ENCODE measurements at places on chromosomes 16 and 17.

DNA sequence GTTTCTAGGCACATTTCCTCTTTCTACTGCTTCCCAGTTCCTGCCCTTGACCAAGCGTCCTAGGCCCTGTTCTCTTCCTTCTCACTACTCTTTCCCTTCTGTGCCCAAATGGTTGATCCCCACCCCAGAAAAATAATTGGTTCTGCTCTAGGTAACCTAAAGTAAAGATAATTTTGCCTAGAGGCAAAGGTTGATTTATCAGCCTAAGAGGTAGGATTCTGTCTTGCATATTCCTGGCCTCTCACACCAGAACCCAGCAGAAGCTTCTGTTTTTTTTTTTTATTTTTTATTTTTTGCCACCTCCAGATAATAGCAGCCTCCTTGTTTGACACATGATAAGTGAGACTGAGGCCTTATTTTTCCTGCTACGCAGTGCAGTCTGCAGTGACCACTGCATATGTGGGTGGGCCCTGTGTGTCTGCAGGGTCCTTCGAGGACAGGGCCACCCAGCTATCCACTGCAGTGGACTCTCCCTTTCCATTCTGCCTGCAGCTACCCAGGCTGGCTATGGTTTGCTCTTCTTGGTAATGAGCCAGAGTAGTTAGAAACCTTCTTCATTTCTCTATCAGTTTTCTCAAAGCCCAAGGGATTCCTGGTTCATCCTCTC, 701 bp downstream of the PIPOX start:
- no peak for DNase-seq

- DNase-seq = no peak
Measured at GRCh38 chr17:32021615-32021955, 14.4 kb downstream of the LRRC37B start.

DNA sequence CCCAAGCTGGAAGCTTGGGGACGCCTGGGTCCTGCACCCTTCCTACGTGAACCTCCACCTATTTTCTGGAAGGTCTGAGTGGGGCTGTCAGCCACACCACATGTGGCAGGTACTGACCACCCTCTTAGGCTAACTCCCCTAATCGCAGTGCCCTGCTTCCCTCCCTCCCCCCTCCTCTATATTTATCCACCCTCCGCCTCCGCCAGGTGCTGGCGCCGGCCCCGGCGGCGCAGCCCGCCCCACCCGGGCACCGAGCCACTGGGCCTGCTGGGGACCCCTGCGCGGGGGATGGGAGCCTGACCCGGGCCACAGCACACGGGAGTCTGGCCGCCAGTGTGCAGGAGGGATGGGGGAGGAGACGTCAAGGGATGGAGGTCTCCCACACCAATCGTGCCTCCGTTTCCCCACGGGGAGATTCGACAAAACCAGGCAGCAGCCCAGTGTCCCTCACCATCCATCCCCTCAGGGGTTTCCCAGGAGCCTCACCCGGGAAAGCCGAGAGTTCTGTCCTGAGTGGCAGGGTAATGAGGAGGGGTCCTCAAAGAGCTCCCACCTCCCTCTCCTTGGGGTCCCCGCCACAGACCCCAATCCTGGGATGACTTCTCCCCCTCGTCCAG, 1.3 kb downstream of the PLEKHH3 start:
- DNase-seq = no peak

- DNase-seq = no peak
Measured at GRCh38 chr17:66496306-66496705, 193.9 kb downstream of the PRKCA start.

DNA sequence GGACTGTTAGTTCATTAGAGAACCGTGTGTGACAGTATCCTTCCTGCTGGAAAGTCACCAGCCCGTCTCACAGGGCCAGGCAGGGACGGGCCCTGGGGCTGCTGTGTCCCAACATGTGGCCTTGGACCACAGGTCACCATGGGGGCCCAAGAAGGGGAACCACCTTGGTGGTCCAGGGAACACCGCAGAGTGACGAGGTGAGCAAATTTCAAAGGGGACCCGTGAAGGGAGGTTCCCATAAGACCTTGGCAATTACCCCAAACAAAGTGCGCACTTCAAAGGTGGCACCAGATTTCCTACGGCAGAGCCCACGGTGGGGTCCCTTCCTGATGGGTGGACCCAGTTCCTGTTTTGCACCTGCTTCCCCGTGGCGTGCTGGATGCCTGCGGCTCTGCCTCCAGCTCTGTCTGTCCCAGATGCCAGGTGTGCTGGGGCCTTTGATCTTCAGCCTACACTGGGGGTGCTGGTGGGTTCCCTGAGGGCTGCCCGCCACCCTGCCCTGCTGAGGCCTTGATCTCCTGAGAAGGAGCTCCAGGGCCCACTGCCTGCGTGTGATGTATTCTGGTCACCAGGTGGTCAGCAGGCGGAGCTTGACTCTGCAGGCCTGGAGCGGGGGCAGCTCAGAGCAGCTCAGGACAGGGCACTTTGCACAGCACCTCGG, 27.0 kb downstream of the SLC7A5 start:
- no peak for DNase-seq

DNA sequence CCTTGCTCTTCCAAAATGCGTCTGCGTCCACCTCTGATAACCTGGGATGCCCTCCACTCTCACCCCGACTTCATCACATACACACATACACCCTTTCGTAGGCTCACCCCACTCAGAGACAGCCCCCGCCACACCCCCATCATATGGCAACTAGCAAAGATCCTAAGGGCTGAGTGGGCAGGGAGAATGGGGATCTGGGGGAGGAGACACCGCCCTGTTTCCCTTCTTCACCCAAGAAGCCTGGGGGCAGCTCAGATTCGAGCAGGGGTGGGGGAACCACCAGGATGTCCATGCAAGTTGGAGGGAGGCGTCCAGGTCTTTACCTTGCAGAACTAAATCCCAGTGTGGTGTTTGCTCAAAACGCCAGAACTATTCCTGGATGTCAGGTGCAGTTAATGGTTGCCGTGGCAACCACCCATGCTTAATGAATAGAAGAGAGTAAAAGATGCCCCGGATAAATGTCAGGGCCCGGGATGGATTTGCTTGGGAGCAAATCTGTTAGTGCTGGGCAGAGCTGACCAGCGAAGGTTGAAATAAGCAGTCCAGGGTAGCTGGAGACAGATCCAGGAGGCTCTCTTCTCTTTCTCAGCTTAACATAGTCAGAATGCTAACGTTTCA, 72.8 kb downstream of the CACNG3 start:
- DNase-seq = no peak

DNA sequence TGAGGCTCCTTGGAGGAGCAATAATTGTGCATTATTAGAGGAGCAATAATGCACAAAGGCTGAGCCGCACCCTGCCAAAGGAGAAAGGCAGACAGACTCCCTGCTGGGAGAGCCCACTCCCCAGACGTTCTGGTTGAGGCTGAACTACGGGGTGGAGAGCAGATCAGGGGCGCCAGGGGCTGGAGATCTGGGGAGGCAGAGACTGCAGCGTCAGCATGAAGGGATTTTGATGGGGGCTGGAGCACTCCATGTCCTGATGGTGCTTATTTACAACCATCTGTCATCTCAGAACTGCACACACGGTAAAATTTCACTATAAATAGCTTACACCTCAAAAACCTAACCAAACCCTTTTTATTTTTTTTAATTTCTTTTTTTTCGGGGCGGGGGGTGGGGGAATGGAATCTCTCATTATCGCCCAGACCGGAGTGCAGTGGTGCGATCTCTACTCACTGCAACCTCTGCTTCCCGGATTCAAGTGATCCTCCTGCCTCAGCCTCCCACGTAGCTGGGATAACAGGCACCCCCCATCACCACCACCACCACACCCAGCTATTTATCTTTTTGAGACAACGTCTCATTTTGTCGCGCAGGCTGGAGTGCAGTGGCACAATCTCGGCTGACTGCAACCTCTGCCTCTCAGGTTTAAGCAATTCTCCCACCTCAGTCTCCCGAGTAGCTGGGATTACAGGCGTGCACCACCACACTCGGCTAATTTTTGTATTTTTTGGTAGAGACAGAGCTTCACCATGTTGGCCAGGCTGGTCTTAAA, 4.3 kb upstream of the C16orf95 start:
- no peak for DNase-seq

DNA sequence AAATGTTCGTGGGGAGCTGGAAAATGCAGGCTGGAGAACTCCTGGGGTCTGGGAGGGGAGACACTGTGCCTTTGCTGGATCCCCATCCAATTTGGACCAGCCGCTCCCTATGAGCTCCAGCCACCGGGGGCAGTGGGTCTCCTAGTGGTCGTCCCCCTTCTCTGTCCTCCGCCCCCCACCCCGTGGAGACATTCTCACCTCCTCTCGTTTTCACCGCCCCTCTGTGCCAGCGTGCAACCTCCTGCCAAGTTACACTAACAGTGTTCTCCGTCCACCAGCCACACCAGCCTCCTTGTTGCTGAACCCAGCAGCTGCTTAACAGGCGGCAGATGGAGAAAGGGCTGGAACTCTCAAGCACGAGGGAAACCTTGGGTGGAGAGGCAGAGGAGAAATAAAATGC, 67.4 kb upstream of the SOX9 start:
- no peak for DNase-seq

DNA sequence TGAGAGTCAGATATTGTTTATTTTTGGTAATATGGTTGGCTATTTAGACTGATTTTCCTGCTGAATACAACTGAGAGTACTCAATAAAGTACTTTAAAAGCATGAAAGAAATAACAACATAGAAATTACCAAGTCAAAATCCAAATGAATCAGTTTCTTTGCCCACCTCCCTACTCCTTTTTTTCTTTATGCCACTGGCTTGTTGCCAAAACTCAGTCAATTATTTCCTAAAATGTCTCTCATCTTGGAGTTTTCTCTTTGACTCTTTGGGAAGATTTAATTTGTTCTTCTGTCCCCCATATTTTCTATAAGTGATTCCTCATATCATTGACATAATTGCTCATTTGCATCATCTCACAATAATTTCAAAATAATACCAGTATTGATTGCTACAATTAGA, 2.6 kb upstream of the OMG start:
- no peak for DNase-seq

DNA sequence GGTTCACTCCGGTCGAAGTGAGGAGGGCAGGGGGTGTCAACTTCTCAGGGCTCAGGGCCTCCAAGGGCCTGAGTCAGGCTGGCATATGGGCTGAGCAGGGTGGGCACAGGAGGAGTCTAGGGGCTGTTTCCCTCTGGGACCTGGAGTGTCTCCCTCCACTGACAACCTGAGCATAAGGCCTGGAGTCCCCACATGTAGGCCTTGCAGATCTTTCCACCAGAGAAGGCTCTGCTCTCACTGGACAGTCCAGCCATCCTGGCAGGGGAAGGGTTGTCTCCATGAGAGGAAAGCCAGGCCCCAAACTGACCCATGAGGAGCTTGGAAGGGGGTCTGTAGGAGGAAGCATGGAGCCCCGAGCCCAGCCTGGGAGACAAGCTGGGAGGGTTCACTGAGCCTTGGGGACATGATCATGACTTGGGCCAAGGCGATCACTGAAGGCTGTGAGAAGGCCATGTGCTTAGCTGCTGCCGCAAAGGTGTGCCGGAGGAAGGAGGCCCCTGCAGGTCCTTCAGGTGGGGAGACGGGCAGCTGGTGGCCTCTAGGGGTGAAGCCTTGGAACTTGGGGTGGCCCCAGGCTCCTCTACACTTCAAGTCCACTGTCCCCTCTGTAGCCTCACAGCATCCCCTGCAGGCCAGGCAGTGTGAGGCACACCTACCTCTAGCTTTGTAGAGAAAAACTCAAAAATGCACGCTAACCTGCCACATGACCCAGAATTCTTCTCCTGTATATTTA, 9.9 kb downstream of the CMTM2 start:
- DNase-seq = peak; percentile 43

GRCh38 chr17:66841744-66842143, 6.8 kb downstream of the CACNG5 start:
- DNase-seq = no peak

DNA sequence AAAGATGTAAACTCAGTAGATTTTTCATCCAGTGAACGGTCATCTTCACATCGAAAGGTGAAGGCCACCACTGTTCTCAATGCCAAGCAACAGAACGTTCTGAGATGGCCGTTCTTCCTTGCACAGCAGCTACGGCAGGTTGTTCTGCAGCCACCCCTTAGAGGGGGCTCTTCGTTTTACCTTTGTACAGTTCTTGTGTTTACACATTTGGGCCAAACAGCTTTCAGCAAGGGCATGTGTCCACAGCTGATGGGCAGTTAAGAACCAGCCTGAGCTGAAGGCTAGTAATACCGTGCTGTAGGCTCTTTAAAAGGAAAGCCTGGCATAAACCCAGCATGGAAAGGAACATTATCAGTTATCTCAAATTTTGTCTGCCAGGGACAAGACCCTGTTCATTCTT, 15.9 kb downstream of the PLD6 start:
- no peak for DNase-seq

GRCh38 chr17:32100971-32101631, 41.2 kb upstream of the RHOT1 start:
- DNase-seq = no peak

DNA sequence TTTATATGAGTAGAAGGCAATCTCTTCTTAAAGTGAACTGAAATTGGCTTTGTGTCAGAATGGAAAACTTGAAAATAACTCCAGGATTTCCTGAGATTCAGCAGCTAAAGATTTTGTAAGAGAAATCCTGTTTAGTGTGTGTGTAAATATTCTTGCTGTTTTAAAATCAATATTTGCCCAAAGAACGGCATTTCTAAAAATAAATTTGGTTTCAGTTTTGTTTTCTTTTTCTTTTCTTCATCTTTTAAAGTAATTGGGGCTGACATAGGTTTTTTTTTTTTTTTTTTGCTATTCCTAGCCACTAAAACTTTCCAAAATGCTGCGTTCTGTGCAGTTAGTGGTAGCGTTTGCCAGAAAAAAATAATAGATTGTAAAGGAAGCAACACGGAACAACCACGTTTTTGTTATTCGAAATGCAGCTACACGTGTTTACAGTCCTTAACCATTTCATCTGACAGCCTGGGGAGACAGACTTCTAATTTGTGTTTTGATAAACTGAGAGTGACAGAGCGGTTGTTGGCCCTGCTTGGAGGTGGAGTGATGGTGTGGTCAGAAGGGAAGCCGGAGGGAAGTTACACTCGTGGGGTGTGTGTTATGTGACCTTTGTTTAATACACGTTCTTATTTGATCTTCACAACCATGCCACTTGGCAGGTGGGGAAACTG, 21.6 kb upstream of the SMPD3 start:
- DNase-seq = no peak

DNA sequence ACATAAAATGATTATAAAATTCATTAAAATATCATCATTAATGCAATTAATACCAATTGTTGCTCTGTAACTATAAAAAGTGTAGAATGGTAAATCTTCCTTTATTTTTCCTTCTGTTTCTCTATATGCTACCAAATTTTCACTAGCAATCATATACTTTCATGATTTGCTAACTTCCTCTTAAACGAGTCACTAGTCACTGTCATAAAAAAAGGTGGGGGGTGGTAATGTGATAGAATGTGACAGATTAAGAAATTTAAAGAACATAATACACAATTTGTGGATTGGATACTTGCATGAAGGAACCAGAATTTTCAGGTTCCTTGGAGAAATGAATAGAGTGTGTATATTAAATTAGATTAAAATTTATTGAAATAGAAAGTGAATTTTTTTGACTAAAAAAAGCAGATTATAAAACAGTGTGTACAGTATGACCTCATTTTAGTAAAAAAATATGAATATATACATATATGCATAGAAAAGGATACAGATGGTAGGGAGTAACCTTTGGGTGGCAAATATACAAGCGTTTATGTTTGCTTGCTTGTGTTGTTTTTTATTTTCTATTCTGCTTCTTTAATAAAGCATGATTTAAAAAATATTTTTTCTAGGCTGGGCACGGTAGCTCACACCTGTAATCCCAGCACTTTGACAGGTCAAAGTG, 56.7 kb upstream of the C17orf78 start:
- DNase-seq = no peak
